ENCODE measurements at places on chromosomes 3 and 15. TPM values are rescaled to one million over a fixed set of nuclear protein-coding genes. Genes with fewer than 3 reads are reported as not detected.
A peak's percentile ranks its signal among the peaks of the same experiment; 100 is the strongest.

DNA sequence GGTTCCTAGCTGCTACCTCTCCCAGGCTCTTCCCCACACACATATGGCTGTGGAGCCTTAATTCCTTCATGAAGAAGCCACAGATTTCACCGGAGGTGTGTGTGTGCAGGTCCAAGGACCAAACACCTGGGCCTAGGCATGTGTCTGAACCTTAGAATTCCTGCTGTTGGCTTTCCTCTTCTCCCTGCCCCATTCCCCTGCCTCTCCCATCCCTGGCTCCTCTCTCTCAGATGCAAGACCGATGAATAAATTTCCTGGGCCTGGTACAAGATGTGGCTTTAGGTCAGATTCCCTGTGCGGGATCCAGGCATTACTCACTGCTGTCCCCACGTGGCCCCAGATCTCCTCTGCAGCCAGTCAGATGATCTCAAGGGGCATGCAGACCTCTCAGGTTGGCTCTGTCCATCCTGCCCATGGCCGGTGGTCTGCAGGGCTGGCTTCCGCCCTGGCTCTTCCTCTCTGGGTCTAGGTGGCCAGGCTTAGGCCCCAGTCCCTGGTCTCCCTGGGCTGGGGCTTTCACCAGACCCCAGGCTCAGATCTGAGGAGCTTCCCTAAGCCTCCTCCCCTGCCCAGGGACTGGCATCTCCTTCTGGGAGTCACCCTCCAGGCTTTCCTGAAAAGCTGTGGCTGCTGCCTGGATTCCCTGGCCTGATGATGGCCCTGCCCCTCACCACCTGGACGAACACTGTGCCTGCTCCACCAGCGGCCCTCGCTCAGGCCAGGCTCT is 20.5 kb downstream of the CCR9 start:
- H3K4me1 ChIP-seq: no peaks in the 10 kb centered on the region
- H3K27me3 ChIP-seq: no peaks in the 10 kb centered on the region
- no peak for DNase-seq

Gene LRRC31
- 1.0 TPM for total RNA-seq

DNA sequence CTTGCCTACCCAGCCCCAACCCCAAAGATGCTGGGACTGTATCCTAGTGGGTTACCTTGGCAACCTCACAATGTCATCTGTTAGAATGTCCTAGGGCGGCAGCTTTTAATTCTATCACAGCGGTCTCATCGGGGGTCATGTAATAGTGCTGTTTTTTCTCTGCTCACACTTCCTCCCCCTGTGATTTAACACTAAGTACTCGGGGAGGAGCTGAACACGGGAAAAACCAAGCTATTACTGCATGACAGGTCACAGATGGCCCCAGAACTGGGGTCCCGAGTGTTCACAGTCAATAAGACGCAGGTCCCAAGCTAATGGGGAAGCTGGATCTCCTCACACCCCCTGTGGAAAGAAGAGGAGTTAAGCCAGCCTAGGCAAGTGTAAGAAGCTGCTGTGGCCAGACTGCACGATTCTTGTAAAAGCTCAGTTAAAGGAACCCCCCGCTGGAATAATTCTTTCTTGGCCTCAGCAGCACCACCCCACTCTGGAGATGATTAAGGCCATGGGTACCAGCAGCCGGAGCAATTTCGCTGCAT is 2.5 kb upstream of the RFTN1 start:
- no peaks in the 10 kb centered on the region for H3K27me3 ChIP-seq
- peaks cover 49% of the 10 kb centered on the region for H3K4me1 ChIP-seq
- no peak overlapping the region for H3K4me3 ChIP-seq
- peak overlapping the region; percentile 27 for H3K27ac ChIP-seq

GRCh38 chr3:10774825-10775224 is 41.2 kb upstream of the SLC6A11 start:
- H3K4me3 ChIP-seq: no peak overlapping the region
- DNase-seq: no peak
- H3K27ac ChIP-seq: no peak overlapping the region
- no peaks in the 10 kb centered on the region for H3K36me3 ChIP-seq

DNA sequence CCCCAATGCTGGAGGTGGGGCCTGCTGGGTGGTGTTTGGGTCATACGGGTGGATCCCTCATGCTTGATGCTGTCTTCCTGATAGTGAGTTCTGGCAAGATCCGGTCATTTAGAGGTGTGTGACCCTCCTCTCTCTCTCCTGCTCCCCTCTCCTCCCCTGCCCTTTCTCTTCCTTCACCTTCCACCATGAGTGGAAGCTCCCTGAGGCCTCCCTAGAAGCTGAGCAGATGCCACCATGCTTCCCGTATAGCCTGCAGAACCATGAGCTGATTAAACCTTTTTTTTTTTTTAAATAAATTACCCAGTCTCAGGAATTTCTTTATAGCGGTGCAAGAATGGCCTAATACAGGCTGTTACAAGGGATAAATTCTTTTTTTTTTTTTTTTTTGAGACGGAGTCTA is 36.3 kb upstream of the IQSEC1 start:
- H3K4me1 ChIP-seq: peaks cover 21% of the 10 kb centered on the region
- no peak overlapping the region for H3K4me3 ChIP-seq
- no peaks in the 10 kb centered on the region for H3K36me3 ChIP-seq
- H3K27me3 ChIP-seq: no peaks in the 10 kb centered on the region

Gene C3orf20
- total RNA-seq: not detected

Gene ECE2
- not detected for total RNA-seq

GRCh38 chr3:101124125-101124524 is 130.9 kb upstream of the ABI3BP start:
- DNase-seq: no peak
- H3K27me3 ChIP-seq: no peaks in the 10 kb centered on the region
- no peak overlapping the region for H3K4me3 ChIP-seq
- H3K36me3 ChIP-seq: no peaks in the 10 kb centered on the region
- H3K4me1 ChIP-seq: no peaks in the 10 kb centered on the region
- no peak overlapping the region for H3K27ac ChIP-seq

- H3K36me3 ChIP-seq: no peaks in the 10 kb centered on the region
- H3K27me3 ChIP-seq: no peaks in the 10 kb centered on the region
- peaks cover 34% of the 10 kb centered on the region for H3K4me1 ChIP-seq
- no peak overlapping the region for H3K4me3 ChIP-seq
- no peak overlapping the region for H3K27ac ChIP-seq
These were observed 59.2 kb upstream of the HERC1 start for GRCh38 chr15:63892794-63893441.

- no peaks in the 10 kb centered on the region for H3K36me3 ChIP-seq
- no peak overlapping the region for H3K4me3 ChIP-seq
- H3K27me3 ChIP-seq: no peaks in the 10 kb centered on the region
- no peak overlapping the region for H3K27ac ChIP-seq
These were observed 155.2 kb downstream of the UACA start for GRCh38 chr15:70608144-70608543.

GRCh38 chr15:78415284-78415683 is 22.7 kb upstream of the IREB2 start:
- H3K4me1 ChIP-seq: peaks cover 12% of the 10 kb centered on the region
- H3K27ac ChIP-seq: no peak overlapping the region
- H3K4me3 ChIP-seq: no peak overlapping the region
- no peaks in the 10 kb centered on the region for H3K27me3 ChIP-seq
- no peaks in the 10 kb centered on the region for H3K36me3 ChIP-seq

Gene FOXL2NB
- total RNA-seq: not detected

Data from upper lobe of left lung (tissue), 6 donors.